ENCODE measurements at places on chromosomes 2 and 18.

DNA sequence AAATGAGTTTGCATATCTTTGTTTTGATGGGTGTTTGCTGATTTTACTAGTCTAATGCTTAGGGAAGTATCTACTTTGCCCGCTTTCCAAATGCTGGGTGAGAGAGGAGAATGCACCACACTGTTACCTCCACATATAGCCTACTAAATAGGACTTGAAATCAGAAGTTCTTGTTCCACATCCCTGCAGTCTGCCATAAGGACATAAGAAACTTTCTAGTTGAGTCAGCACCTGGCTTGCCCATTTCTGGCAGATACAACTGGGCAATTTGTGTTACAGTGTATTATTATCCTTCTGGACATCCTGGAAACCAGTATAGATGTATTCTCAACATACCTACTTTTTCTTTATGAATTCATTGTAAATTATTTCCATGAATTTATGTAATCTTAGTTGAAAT, 29.5 kb downstream of the ANXA4 start:
- no peak for DNase-seq

DNA sequence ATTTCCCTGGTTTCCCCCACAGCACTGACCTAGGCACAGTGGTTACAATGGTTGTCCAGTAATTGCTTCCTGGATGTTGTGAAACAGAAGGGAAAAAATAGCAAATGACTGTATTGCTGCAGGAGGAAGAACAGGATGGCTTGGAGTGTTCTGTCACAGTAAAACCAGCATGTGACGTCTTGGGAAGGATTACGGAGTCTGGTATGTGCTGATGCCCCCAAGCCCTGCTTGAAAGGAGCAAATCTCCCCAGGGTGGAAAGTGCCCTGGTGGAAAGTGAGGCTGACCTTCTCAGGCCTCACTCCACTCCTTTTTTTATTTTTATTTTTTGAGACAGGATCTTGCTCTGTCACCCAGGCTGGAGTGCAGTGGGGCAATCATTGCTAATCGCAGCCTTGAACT, 7.8 kb downstream of the RAB11FIP5 start:
- no peak for DNase-seq

- no peak for DNase-seq
Measured at GRCh38 chr2:72888438-72889202, 1.4 kb downstream of the SPR start.

- no peak for DNase-seq
Measured at GRCh38 chr2:230770804-230771203, 58.2 kb downstream of the CAB39 start.

GRCh38 chr2:236380051-236380612, 115.9 kb upstream of the ASB18 start:
- DNase-seq = no peak

DNA sequence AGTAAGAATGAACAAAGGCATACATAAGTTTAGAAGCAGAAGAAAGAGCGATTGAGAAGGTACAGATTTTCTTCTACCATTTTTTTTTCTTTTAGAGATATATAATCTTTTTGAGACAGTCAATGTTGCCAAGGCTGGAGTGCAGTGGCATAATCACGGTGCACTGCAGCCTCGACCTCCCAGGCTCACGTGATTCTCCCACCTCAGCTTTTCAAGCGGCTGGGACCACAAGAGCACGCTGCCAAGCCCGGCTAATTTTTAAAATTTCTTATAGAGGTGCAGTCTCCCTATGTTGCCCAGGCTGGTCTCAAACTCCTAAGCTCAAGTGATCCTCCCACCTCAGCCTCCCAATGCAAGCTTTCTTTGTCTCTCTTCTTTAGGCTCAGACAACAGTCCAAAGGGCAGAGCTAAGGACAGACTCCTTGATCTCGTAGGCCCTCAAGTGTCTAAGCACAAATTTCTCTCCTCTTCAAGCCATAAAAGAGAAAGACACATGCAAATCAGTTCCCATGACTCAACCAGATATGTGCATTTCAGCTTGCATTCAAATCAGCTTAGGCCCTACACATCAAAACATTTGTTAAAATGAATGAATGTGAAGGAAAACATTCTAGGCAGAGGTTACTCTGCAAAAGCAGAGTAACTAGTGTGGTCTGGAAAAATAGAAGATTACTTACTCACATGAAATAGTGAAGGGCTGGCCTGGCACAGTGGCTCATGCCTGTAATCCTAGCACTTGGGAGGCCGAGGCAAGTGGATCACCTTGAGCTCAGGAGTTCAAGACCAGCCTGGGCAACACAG, 18.0 kb downstream of the ITSN2 start:
- no peak for DNase-seq
